ENCODE measurements at places on chromosomes 6 and 20. TPM values are rescaled to one million over a fixed set of nuclear protein-coding genes. Genes with fewer than 3 reads are reported as not detected.

DNA sequence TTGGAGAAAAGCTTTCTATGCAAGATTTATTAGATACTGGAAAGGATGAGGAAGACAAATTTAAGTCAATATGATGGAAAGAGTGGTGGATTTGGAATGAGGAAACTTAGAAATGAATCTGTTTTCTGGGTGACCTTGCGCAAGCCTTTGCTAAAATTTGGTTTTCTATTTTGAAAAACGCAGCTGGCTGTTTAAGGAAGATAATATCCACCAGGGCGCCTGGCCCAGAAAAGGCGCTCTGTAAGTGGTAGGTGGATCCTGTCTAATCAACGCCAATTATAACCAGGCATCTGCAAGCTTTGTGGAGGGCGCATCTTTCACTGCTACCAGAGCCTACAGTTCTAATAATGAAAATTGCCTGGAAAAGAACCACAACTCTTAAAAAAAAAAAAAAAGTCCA lies 398 bp upstream of the SPATS1 start:
- DNase-seq = no peak

CRISP3 gene
- not detected for total RNA-seq

DNA sequence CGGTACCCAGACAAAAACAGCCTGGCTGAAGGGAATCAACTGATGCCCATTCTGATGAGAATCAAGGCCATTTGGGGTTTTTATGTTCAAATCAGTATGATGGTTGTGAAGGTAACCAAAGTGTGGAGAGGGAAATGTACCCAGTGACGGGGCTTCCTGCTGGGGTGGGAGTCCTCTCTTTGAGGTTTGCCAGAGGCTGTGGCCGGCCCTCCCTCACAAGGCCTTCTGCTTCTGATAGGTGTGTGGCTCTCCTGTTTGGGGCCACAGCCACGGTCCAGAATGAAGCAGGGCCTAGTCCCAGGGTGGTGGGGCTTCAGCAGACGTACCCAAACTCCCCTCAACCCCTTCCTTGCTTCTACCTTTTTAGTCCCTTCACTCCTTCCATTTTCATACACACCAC lies 86.7 kb upstream of the NAA20 start:
- no peak for DNase-seq

- DNase-seq = no peak
Measured at GRCh38 chr6:123016431-123017103, 20.5 kb downstream of the CLVS2 start.

GRCh38 chr20:32572271-32572968 lies 12.7 kb downstream of the NOL4L start:
- no peak for DNase-seq

- peak; percentile 22 for DNase-seq
Measured at GRCh38 chr6:164106345-164106769, 691.8 kb downstream of the QKI start.

All from activated CD4-positive, alpha-beta T cell treated with anti-CD3 and anti-CD28 coated beads for 36 hours (primary cell).